ENCODE measurements at places on chromosomes 7 and 10. TPM values are rescaled to one million over a fixed set of nuclear protein-coding genes. Genes with fewer than 3 reads are reported as not detected.

PRKAR2B gene
- polyA plus RNA-seq, result 0.74 TPM

ADO gene
- polyA plus RNA-seq, result 2.3 TPM

THNSL1 gene
- polyA plus RNA-seq, result 2.0 TPM

GRCh38 chr7:8296362-8296659, 34.3 kb upstream of the ICA1 start:
- no peaks in the 10 kb centered on the region for H3K36me3 ChIP-seq
- no peak overlapping the region for H3K27ac ChIP-seq
- no peak overlapping the region for H3K4me3 ChIP-seq

GRCh38 chr10:59865101-59865500, 41.3 kb downstream of the CCDC6 start:
- no peak overlapping the region for H3K4me3 ChIP-seq
- H3K27ac ChIP-seq, result no peak overlapping the region
- no peaks in the 10 kb centered on the region for H3K36me3 ChIP-seq
- H3K27me3 ChIP-seq, result peaks cover 2% of the 10 kb centered on the region
- DNase-seq, result peak; percentile 17

DNA sequence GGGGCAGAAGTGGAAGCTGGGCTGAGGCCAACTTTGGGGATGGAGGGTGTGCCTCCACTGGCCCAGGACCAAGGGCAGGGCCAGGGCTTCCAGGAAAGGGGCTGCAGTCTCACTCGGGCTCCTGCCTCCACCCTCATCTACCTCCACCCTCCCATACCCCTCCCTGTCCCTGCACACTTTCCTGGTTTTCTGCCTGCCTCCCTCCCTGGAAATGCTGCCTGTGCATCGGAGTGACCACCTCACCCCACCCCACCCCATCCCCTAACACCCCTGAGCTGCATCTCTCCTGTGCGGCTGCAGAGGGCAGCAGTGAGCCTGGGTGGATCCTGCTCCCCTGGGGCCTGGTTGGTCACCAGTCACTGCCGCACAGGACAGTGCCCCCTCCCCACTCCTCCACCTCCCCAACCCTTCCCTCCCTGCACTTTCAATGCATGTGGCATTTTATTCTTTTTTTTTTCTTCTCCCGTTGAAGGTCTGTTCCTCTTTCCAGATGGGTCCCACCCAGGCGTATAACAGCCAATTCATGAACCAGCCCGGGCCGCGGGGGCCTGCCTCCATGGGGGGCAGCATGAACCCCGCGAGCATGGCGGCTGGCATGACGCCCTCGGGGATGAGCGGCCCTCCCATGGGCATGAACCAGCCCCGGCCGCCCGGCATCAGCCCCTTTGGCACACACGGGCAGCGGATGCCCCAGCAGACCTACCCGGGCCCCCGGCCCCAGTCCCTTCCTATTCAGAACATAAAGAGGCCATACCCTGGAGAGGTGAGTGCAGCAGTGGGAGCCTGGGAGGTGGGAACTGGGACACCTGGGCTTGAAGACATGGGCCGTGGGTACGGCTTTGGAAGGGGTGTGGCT, 54.1 kb upstream of the PPIF start:
- no peak overlapping the region for H3K4me3 ChIP-seq
- peaks cover 31% of the 10 kb centered on the region for H3K4me1 ChIP-seq
- peaks cover 7% of the 10 kb centered on the region for H3K27me3 ChIP-seq

- DNase-seq, result no peak
- peaks cover 12% of the 10 kb centered on the region for H3K36me3 ChIP-seq
- H3K4me3 ChIP-seq, result no peak overlapping the region
- H3K4me1 ChIP-seq, result no peaks in the 10 kb centered on the region
These were observed 10.3 kb downstream of the TOMM7 start for GRCh38 chr7:22812353-22812752.

GRCh38 chr10:35705671-35706070, 63.6 kb upstream of the FZD8 start:
- no peak overlapping the region for H3K4me3 ChIP-seq
- H3K36me3 ChIP-seq, result no peaks in the 10 kb centered on the region

GRCh38 chr7:45574669-45575500, 717 bp downstream of the ADCY1 start:
- H3K27me3 ChIP-seq, result peaks cover 13% of the 10 kb centered on the region
- H3K4me1 ChIP-seq, result no peaks in the 10 kb centered on the region
- no peak overlapping the region for H3K4me3 ChIP-seq
- DNase-seq, result no peak

GRCh38 chr10:124975977-124976514, 34.1 kb downstream of the ZRANB1 start:
- DNase-seq, result peak; percentile 74
- peaks cover 11% of the 10 kb centered on the region for H3K36me3 ChIP-seq
- H3K4me1 ChIP-seq, result peaks cover 45% of the 10 kb centered on the region
- H3K4me3 ChIP-seq, result peak overlapping the region; percentile 67

DNA sequence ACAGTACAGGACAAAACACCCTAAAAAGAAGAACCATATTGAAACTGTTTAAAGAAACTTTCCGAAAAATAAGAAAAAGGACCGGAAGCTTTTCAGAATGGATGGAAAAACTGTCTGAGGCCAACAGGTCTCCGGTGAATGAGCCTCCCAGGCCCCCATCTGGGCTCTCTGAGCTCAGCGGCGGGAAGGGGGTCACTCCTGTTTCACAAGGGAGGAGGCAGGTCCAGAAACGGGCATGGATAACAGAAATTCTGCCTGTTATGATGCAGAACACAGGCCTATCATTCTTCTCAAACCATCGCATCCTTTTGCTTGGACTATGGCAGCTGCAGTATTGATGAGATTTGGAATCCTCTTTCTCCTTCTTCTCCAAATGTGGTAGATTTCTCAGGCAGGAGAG, 58.9 kb upstream of the SHH start:
- no peaks in the 10 kb centered on the region for H3K4me1 ChIP-seq
- H3K36me3 ChIP-seq, result no peaks in the 10 kb centered on the region
- H3K27ac ChIP-seq, result no peak overlapping the region

DNA sequence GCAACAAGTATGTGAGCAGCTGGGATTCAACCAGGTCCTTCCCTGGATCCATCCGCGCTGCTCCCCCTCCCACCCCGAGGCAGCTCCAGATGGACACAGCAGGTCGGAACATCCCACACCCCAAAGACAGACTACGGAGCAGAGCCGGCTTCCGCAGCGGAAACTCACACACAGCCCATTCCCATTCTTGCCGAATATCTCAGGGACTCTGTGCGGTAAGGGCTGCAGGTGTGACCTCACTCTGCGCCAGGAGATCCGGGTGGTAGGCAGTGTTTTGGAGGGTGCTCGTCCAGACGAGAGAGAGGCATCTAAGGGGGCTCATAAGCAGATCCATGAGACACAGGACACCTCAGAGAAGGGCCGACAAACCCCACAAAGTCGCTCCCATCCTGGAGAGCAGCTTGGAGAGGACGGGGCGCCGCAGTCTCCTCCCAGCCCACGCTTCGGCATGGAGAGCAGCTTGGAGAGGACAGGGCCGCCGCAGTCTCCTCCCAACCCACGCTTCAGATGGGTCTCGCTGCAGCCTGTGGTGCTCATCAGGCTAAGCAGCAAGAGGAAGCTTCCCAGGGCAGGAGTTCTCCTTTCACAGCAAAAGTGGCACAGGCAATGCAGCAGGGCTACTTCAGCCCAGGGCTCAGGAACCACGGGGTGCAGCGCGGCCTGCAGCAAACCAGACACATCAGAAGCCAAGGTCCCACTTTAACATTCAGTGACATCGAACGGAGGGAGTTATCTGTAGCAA, 179.9 kb downstream of the DIP2C start:
- H3K27me3 ChIP-seq, result peaks cover 6% of the 10 kb centered on the region
- H3K36me3 ChIP-seq, result no peaks in the 10 kb centered on the region
- no peak for DNase-seq
- no peak overlapping the region for H3K27ac ChIP-seq
- H3K4me3 ChIP-seq, result no peak overlapping the region

- H3K36me3 ChIP-seq, result peaks cover 24% of the 10 kb centered on the region
- H3K27me3 ChIP-seq, result peaks cover 2% of the 10 kb centered on the region
- DNase-seq, result no peak
- H3K4me3 ChIP-seq, result no peak overlapping the region
These were observed 123.2 kb upstream of the SAMD8 start for GRCh38 chr10:74988054-74988775.

GRCh38 chr10:132103116-132103910, 37.6 kb downstream of the JAKMIP3 start:
- no peaks in the 10 kb centered on the region for H3K4me1 ChIP-seq
- H3K27me3 ChIP-seq, result no peaks in the 10 kb centered on the region
- H3K36me3 ChIP-seq, result no peaks in the 10 kb centered on the region

DNA sequence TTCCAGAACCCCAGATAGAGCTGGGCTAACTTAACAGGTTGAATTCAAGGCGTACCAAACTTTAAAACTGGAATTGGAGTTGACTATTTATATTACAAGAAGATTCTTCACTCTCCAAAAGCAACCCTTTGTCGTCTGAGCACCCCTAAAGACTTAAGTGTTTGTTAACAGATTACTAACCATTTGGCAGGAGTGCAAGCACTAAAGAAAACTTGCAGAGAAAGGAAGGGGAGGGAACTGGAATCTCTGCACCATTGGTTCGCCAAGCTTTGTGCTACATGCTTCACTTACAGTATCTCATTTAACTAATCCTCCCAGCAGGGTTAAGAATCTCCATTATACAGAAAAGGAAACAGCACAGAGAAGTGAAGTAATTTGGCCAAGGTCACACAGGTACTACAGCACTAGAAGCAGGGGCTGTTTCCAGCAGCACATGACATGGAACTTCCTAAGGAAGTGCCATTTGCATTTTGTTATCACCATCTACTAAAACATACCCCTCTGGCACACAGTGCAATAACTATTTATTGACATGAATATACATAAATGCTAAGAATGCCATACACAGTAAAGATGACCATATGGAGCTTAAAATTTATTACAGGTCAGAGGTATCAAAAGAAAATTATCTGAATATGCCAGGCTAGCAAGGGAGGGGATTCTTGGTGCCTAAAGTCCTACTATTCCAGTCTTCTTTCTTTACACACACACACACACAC, 201.2 kb downstream of the KCNMA1 start:
- H3K27me3 ChIP-seq, result peaks cover 3% of the 10 kb centered on the region
- no peaks in the 10 kb centered on the region for H3K36me3 ChIP-seq
- DNase-seq, result no peak
- no peak overlapping the region for H3K4me3 ChIP-seq

GRCh38 chr10:12681252-12681651, 320.3 kb downstream of the CCDC3 start:
- H3K36me3 ChIP-seq, result peaks cover 17% of the 10 kb centered on the region
- H3K4me3 ChIP-seq, result no peak overlapping the region
- H3K27me3 ChIP-seq, result no peaks in the 10 kb centered on the region
- H3K27ac ChIP-seq, result no peak overlapping the region

DNA sequence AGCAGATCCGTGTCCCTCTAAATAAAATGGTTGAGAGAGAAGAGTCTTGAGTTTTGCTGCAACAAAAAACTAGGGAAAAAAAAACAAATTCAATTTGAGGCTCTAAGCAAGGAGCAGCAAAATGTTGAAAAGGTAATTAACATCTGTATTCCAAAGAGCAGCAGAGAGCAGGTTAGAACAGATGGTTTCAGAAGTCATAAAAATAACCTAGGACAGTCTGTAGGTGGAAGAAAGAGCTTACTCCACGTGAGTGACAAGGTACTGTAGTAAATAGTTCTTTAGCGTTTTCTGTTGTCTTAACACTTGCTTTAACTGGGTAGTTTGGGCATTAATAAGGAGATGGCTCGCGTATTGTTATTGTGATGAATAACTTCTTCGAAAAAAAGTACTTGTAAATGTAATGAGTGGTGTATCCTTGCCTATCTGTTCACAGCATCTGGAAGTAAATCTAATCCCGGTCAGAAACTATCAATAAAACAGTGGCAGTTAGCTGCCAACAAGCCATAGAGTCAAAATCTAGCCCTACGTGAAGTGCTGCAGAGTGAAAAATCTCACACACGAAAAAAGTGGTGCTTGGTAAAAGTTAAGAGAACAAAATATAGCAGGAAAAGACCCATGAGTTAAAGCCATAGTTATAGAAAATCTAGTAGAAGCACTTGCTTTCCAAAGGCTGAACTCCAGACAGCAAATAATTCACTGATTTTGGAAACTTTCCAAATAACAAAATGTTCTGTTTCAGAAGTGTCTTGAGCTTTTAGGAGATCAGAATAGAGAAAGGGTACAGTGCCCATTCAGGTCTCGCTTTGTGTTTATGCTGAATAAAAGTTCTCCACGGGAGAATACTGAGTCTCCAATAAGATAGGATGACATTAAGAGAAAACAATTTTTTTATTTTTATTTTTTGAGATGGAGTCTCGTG, 49.3 kb upstream of the PARD3 start:
- DNase-seq, result no peak
- H3K4me1 ChIP-seq, result no peaks in the 10 kb centered on the region
- H3K4me3 ChIP-seq, result no peak overlapping the region
- no peak overlapping the region for H3K27ac ChIP-seq
- no peaks in the 10 kb centered on the region for H3K36me3 ChIP-seq

All from immature natural killer cell (primary cell).